Calu3 (cell line): ENCODE measurements at places on chromosomes 6 and 20. TPM values are rescaled to one million over a fixed set of nuclear protein-coding genes. Genes with fewer than 3 reads are reported as not detected.

GRCh38 chr6:162377735-162378134 is 349.8 kb downstream of the PRKN start:
- H3K36me3 ChIP-seq = no peaks in the 10 kb centered on the region
- no peak overlapping the region for H3K4me3 ChIP-seq
- H3K27me3 ChIP-seq = no peaks in the 10 kb centered on the region
- no peak for DNase-seq

DNA sequence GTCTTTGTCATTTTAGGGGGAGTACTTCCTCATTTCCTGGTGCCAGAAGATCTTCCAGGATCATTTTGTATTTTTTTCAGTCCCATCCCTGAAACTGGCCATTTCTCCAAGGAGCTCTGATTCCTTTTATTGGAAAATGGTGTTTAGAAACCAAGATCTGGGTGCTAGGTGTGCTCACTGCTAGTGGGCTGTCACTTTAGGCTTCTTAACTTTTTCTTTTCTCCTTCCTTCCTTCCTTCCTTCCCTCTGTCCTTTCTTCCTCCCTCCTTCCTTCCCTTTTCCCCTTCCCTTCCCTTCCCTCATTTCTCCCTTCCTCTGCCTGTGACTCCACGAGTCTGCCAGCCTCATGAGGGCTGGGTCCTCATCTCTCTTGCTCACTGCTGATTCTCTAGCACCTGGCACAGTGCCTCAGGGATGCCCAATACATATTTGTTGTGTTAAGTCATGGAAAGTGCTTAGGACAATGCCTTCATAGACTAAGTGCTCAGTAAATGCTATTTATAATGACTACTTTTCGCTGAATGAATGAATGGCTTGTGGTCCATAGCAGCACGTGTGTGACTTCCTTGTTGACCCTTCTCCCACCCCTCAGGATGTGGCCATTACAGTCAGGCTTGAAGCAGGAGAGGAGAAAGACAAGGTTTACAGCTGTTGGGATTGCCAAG is 36.9 kb downstream of the APCDD1L start:
- no peaks in the 10 kb centered on the region for H3K4me1 ChIP-seq
- peaks cover 40% of the 10 kb centered on the region for H3K27me3 ChIP-seq
- H3K4me3 ChIP-seq = no peak overlapping the region

LINC00237 gene
- not detected in 2 replicates for total RNA-seq

DNA sequence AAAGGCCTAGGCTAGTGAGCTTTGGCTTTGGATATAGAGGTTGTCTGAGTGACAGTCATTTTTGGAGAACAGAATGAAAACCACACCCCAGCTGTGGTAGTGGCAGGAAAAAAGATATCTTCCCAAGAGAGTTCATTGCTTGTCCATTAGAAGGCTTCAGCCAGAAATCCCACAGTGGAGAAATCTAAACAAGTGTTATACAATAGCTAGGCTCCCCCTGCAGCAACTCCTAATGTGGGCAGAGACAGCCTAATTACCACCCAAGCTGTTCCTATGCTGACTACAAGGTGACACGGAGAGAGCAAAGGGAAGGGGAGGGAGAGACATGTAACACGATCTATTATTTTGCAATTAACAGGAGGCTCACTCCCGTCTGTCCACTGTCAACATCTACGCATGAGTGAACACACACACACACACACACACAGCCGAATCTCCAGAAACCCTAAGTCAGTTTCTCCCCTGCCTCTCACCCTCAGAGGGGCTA is 147.5 kb upstream of the TCF21 start:
- no peak overlapping the region for H3K4me3 ChIP-seq
- no peak for DNase-seq
- H3K27me3 ChIP-seq = no peaks in the 10 kb centered on the region
- peaks cover 11% of the 10 kb centered on the region for H3K36me3 ChIP-seq
- peaks cover 37% of the 10 kb centered on the region for H3K4me1 ChIP-seq
- no peak overlapping the region for H3K27ac ChIP-seq

GRCh38 chr6:111033628-111034289 is 51.9 kb downstream of the RPF2 start:
- peaks cover 24% of the 10 kb centered on the region for H3K4me1 ChIP-seq
- H3K36me3 ChIP-seq = no peaks in the 10 kb centered on the region
- H3K27me3 ChIP-seq = no peaks in the 10 kb centered on the region
- no peak overlapping the region for H3K4me3 ChIP-seq

IMPG1 gene
- total RNA-seq = not detected in 2 replicates

DNA sequence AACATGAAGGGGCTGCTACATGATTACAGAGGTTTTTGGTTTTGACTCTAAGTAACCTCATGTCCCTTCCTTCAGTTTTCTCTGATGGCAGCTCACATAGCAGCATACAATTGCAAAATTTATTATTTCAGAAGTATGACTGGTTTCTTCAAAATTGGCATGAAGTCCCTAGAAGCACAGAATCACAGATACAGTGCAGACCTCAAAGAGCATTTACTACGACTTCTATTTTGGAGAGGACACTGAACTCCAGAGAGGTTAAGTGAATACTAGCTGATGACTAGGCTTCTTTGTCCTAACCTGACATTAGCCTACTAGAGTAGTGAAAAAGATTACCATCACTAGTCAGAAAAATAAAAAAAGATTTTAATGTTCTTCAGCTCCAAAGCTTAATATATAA is 664.3 kb downstream of the RFPL4B start:
- no peak overlapping the region for H3K4me3 ChIP-seq
- no peak for DNase-seq
- no peaks in the 10 kb centered on the region for H3K27me3 ChIP-seq
- H3K36me3 ChIP-seq = no peaks in the 10 kb centered on the region

MCCD1 gene
- not detected in 2 replicates for total RNA-seq

DNA sequence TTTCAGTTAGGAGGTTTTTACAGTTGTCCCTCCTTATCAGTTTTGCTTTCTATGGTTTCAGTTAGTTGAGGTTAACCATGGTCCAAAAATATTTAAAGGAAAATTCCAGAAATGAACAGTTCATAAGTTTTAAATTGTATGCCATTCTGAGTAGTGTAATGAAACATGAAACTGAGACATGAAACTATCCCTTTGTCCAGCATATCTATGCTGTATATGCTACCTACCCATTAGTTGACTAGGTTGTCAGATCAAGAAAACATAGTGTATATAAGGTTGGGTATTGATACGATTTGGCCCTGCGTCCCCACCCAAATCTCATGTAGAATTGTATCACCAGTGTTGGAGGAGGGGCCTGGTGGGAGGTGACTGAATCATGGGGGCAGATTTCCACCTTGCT is 39.1 kb downstream of the VGLL2 start:
- no peak overlapping the region for H3K4me3 ChIP-seq
- no peak for DNase-seq
- no peaks in the 10 kb centered on the region for H3K36me3 ChIP-seq
- no peak overlapping the region for H3K27ac ChIP-seq
- no peaks in the 10 kb centered on the region for H3K4me1 ChIP-seq
- H3K27me3 ChIP-seq = no peaks in the 10 kb centered on the region

DNA sequence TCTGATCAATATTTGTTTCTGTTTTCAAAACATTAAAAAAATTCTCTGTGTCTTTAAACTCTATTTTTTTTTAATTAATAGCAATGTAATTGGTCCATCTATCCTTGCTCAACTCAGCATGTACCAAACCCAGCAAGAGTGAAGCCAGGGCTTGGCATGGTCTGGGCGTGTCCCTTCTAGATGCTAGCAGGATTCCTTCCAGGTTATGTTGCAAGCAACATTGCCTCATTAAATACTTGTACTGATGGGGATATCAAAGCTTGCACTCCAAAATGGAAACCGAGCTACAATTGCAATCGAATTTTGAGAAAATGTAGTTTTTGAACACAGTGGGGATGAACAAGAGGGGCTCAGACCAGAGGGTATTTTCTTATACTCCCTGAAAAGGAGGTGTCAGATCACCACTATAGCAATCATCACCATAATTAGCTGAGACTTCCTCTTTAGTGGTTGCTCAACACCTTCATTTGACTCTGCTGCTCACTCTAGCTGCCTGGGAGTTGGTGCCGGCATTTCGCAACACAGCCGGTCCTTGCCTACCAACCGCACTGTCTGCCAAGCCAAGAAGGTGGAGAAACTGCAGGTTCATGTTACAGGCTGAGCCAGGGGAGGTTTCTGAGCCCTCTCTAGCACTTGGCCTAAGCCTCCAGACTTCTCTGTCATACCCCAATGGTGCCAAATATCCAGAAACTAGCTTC is 67.8 kb upstream of the RALGAPA2 start:
- H3K27me3 ChIP-seq = no peaks in the 10 kb centered on the region
- no peak overlapping the region for H3K27ac ChIP-seq
- no peaks in the 10 kb centered on the region for H3K36me3 ChIP-seq
- no peaks in the 10 kb centered on the region for H3K4me1 ChIP-seq
- no peak overlapping the region for H3K4me3 ChIP-seq

DNA sequence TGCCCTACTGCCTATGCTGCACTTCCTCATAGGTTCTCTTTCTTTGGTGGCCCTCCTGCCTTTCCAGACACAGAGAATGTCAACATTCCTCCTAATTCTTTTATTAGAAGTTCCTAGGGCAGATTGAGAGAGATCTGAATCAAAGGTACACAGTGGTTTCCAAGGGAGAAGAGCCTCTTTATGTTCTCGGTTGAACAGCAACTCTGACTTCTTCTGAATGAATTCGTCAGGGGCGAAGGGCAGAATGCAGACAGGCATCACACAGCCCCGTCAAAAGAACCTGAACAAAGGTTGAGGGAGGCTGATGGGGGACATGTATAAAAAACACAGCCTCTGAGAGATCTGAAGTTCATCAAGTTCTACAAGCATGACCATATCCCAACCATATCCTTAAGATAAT is 68.1 kb upstream of the DTNBP1 start:
- no peak overlapping the region for H3K4me3 ChIP-seq
- H3K27me3 ChIP-seq = peaks cover 39% of the 10 kb centered on the region
- DNase-seq = no peak
- no peaks in the 10 kb centered on the region for H3K36me3 ChIP-seq
- H3K4me1 ChIP-seq = peaks cover 4% of the 10 kb centered on the region

AGPAT4 gene
- 8.7 and 11.3 TPM in 2 replicates for total RNA-seq

HSPA12B gene
- not detected in 2 replicates for total RNA-seq

HLA-DOB gene
- total RNA-seq = 0.97 and 2.2 TPM in 2 replicates

DYNLT2 gene
- 2.7 and 3.4 TPM in 2 replicates for total RNA-seq

GRCh38 chr6:43575105-43575771 is 600 bp downstream of the XPO5 start:
- peak overlapping the region; percentile 100 for H3K4me3 ChIP-seq
- H3K36me3 ChIP-seq = peaks cover 59% of the 10 kb centered on the region
- no peaks in the 10 kb centered on the region for H3K27me3 ChIP-seq
- peak overlapping the region; percentile 96 for H3K27ac ChIP-seq
- peak; percentile 51 for DNase-seq
